ENCODE measurements at places on chromosomes 5 and 9.

GRCh38 chr9:81096625-81097024 is 592.7 kb downstream of the TLE1 start:
- DNase-seq = no peak

DNA sequence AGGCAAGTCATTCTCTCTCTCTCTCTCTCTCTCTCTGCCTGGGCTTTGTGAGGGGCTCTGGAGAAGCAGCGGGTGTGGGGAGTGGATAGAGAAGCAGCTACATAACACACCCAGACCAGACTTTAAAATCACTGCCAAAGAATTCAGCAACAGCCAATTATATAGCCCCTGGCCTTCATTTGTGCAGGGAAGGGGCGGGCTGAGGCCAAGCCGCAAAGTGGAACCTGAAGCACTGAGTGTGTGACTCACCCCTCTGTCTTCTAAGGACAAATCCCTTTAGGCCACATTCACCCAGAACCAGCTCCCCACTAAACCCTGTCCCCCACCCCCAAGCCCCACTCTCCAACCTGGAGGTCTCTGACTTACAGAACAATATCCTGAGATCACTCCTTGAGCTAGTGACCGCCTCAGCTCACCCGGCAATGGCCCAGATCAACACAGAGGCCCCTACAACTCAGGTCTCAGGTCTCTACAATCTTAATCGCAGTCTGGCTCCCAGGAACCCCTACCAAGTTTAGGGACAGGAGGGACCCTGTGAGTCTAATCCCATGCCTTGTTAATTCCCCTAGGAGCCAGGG is 6.0 kb downstream of the B4GALT1 start:
- peak; percentile 19 for DNase-seq

GRCh38 chr9:111897601-111898137 is 1.1 kb downstream of the UGCG start:
- peak; percentile 18 for DNase-seq

DNA sequence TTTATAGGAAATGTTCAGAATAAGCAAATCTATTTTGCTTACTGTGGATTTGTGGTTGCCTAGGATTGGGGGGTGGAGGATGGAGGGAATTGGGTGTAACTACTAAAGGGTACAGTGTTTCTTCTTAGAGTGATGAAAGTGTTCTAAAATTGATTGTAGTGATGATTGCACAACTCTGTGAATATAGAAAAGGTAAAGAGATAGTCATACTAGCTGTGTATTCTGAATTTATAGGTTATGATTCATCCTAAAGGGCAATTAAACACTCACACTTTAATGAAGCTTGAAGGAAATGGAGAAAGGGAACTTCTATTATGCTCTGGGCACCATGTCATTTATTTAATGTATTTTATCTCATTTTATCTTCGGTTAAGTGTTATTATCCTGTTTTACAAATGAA is 9.9 kb downstream of the TXNDC8 start:
- DNase-seq = no peak

DNA sequence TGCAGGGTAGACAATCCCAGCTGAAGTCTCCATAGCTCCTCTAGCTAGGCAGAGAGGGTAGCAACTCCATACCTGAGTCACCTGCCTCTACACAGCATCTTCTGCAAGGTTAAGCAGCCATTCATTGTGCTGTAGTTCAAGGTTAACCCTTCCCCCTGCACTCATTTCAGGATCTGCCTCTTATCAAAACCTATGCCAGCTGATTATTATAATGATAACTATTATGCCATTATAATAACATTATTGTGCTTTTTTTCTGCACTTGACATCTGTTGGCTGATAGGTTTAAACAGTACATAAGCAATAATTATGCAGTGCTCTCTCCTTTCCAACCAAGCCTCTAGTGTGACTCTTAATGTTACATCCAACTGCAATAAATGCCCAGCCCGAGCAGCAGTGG is 17.3 kb downstream of the SIL1 start:
- no peak for DNase-seq

GRCh38 chr9:13369431-13369830 is 89.9 kb upstream of the MPDZ start:
- DNase-seq = no peak

GRCh38 chr5:136032564-136032963 is 3.8 kb downstream of the TGFBI start:
- DNase-seq = no peak

DNA sequence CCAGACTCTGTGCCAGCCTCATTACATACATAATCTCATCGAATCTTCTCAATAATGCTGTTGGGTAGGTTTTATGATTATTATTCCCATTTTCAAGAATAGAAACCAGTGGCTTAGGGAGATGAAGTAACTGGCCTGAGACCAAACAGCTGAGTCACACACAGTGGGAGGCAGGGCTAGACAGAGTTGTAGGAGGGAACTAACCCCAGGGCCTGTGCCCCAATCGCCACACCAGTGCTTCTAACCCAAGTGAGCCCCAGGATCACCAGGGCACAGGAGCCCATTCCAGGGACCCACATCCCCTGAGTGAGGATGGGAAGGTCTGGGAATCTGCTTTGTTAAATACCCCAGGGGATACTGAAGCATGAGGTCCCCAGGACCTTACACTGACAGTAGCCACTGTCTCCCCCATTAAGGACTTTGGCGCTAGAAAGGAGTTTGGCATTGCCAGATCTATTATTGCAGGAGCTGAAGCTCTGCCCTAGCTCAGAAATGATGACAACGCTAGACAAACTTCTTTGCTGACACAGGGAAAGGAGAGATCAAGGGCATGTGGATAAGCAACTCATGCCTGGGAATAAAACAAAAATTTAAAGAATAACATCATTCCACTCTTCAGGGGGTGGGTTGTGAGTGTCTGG is 63.8 kb upstream of the PPARGC1B start:
- DNase-seq = peak; percentile 31

- no peak for DNase-seq
Measured at GRCh38 chr5:130321931-130322330, 417.7 kb downstream of the CHSY3 start.

GRCh38 chr9:113650207-113651131 is 186.9 kb downstream of the RGS3 start:
- DNase-seq = no peak

- no peak for DNase-seq
Measured at GRCh38 chr5:136016945-136017530, 11.8 kb upstream of the TGFBI start.

- DNase-seq = no peak
Measured at GRCh38 chr5:103461243-103461642, 101.3 kb downstream of the NUDT12 start.

GRCh38 chr5:169303119-169303515 is 2.2 kb upstream of the SLIT3 start:
- DNase-seq = no peak

DNA sequence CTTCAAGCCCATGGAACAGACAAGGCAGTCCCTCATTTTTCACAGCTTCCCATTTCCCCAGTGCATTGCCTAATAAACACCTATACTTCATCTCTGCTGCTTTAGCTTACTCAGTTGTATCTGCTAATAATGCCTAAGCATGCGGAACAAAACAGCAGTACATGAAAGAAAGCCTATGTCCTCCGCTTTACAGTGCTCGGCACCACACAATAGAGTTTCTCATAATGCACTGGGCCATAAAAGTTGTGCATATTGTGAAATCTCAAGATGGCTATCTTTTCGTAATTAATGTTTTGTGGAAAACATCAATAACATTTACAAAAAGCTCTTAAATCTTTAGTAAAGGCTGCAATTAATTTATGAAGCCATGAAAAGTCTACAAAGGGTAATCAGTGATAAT is 69.3 kb downstream of the DENND1A start:
- DNase-seq = no peak

- DNase-seq = no peak
Measured at GRCh38 chr5:135106610-135107471, 72.8 kb upstream of the PITX1 start.

DNA sequence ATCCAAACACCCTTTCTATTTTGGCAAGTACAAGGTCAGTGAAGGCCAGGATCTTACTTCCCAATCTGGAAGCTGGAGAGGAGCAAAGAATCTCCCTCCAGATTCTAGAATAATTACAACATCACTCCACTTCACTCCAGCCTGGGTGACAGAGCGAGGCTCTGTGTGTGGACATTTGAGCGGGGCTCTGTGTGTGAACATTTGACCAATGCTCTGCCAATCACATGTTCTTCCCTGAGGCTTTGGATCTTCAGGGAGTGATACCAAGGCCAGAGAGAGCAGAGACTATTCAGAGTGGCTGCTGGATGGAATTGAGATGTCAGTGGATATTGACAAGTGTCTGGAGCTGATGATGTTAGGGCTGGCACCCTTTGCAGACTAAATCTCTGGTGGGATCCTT is 24.7 kb upstream of the ANKRD34B start:
- no peak for DNase-seq

DNA sequence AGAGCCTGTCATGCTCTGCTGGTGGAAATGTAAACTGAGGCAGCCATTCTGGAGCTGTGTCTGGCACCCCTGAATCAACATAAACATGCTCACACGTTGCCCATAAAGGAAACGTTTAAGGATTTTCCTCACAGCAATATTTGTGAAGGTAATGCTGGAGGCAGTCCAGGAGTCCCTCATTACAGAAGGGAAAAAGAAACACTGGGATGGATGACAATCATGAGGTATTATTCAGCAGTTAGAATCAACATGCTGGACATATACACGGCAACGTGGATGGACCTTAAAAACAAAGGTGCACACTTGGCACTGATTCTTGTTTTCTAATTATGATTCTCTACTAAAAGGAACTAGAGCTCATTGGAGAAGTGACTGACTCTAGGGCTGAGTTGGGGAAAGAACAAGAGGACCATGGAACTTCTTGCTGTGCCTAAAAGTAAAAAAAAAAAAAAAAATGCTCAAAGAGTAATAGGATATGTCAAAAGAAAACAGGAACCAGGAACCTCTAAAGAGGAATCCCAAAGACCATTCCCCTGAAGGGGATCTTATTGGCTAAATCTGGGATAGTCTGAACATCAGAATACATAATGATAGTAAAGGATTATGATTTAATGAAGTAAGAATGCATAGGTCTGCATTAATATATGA is 18.6 kb downstream of the B4GALT1 start:
- DNase-seq = no peak

DNA sequence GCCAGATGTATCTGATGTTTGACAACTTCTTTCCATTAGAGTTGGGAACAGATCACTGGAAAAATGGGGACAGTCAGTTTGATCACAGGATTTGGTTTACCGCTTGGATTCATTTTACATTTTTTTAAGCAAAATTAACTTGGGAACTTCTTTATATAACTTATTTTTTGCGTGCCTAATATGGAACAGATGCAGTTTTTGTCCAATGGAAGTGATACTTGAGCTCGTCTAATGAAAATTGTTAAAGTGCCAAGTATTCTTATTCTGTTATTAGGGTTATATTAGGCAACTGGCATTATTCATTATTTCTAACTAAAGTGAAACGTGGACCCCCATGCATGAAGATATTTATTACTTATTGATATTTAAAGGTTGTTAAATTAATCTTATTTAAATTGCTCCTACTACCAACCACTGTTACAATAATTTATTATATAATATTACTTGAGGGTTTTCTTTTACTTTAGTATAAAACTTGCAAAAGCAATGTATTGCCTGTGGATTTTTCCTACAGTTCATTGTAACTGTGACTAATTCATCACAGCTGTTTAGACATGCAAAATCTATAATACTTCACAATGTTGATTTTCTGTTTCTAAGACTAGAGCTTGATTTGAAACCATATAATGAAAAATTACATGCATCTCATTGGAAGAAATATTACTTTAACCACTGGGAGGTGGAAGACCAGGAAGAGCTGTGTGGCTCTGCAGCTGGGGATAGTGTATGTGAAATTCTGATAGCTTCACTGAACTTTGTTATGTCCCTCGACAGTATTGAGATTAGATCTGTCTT is 787.3 kb upstream of the WWC1 start:
- no peak for DNase-seq

- DNase-seq = no peak
Measured at GRCh38 chr5:7185742-7186141, 210.2 kb upstream of the ADCY2 start.

GRCh38 chr9:131096269-131097125 is at the start of gene AIF1L:
Gene AIF1L, plus strand, starts transcription at chr9:131096531. Its CDS starts 99 bp downstream, at chr9:131096630.
- DNase-seq = no peak

DNA sequence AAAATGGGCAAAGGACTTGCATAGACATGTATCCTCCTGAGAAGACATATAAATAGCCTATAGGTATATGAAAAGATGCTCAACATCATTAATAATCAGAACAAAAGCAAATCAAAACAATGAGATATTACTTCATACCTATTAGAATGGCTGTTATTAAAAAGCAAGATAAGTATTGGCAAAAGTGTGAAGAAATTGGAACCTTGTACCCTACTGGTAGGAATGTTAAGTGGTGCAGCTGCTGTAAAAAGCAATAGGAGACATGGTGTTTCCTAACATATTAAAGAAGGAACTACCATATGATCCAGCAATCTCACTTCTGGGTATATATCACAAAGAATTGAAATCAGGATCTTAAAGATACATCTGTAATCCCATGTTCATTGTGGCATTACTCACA is 69.8 kb upstream of the PRR16 start:
- no peak for DNase-seq

DNA sequence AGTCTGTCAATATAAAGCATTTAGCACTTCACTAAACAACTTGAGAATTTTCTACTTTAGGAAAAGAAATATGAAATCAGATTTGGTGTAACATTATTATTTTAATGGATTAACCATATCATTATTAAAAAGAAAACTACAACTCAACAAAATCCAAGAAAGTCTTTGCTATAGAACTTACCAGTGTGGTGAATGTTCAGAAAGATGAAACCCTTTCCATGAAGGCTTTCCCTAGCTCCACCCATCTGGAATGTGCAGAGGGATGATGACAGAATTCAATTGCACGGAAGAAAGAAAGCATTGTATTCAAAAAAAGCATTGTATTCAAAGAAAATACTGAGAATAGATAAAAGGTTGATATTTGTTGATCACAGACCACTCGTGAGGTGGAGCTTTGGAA is 328.6 kb upstream of the NUDT12 start:
- DNase-seq = no peak

DNA sequence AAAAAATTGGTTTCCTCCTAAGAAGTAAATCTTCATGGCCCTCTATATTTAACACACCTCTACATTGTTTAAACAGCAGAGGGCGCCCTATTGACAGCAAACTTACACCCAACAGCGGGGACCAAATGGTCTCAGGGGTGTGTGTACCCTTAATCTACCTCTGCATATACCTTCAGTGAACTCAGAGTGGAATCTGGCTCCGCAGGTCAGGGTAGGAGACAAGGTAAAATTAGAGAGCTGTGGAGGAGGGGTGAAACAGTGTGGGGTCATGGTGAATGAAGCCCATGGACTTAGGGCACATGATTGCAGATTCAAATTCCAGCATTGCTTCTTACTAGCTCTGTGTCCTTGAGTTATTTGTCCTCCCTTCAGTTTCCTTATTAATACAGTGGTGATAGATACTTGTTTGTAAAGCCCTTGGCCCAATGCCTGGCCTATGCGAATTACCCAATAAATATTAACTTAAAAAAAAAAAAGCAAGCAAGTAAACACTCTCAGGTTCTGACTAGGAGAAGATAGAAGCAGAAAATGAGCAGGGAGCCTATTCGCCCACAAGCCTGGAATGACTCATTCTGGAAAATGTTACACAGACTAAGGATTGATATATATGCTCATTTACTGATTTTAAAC is 122.9 kb downstream of the CAVIN4 start:
- peak; percentile 21 for DNase-seq

Measured in AML-193 (cell line).